ENCODE measurements at places on chromosomes 7 and 10. TPM values are rescaled to one million over a fixed set of nuclear protein-coding genes. Genes with fewer than 3 reads are reported as not detected.

DNA sequence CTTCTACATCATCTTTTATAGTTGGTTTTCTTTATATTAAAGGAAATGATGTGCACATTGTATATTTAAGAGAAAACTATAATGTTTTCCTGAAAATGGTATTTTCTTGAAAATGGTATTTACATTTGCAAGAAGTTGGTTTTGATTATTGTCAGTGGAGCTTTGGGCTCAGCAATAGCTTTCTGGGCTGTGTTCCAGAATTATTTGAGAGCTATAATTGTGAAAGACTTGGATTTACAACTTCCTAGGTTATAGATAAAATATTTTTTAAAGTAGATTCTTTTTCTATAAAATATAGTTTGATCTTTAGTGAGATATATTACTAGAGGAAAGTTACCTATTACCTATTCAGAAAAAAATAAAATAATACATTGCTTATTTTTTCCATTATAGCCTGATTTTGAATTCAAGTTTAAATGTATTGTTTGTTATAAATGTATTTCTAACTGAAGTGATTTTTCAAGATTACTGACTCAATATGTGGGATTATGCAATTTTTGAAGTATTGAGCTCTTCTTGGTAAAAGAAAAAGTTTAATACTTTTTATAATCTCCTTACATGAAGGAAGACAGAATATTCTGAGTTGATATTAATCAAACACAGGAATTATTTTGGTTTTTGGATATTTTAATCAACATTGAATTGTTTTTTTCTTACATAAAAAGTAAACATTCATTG lies 20.2 kb downstream of the GNAI1 start:
- no peak overlapping the region for H3K4me3 ChIP-seq
- peaks cover 27% of the 10 kb centered on the region for H3K4me1 ChIP-seq
- no peak overlapping the region for H3K27ac ChIP-seq
- DNase-seq = no peak

DNA sequence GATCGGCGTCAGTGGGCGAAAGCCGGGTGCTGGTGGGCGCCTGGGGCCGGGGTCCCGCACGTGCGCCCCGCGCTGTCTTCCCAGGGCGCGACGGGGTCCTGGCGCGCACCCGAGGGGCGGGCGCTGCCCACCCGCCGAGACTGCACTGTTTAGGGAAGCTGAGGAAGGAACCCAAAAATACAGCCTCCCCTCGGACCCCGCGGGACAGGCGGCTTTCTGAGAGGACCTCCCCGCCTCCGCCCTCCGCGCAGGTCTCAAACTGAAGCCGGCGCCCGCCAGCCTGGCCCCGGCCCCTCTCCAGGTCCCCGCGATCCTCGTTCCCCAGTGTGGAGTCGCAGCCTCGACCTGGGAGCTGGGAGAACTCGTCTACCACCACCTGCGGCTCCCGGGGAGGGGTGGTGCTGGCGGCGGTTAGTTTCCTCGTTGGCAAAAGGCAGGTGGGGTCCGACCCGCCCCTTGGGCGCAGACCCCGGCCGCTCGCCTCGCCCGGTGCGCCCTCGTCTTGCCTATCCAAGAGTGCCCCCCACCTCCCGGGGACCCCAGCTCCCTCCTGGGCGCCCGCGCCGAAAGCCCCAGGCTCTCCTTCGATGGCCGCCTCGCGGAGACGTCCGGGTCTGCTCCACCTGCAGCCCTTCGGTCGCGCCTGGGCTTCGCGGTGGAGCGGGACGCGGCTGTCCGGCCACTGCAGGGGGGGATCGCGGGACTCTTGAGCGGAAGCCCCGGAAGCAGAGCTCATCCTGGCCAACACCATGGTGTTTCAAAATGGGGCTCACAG lies 1.1 kb downstream of the EGFR start:
- peaks cover 53% of the 10 kb centered on the region for H3K4me1 ChIP-seq
- peak overlapping the region; percentile 85 for H3K27ac ChIP-seq
- peak; percentile 89 for DNase-seq
- peaks cover 9% of the 10 kb centered on the region for H3K36me3 ChIP-seq
- no peaks in the 10 kb centered on the region for H3K27me3 ChIP-seq
- H3K4me3 ChIP-seq = peak overlapping the region; percentile 82

DNA sequence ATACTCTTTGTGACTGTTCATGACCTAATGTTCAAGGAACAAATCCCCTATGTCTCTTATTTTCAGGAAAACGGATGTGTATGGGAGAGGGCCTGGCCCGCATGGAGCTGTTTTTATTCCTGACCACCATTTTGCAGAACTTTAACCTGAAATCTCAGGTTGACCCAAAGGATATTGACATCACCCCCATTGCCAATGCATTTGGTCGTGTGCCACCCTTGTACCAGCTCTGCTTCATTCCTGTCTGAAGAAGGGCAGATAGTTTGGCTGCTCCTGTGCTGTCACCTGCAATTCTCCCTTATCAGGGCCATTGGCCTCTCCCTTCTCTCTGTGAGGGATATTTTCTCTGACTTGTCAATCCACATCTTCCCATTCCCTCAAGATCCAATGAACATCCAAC lies 27.3 kb upstream of the CYP2C19 start:
- no peaks in the 10 kb centered on the region for H3K4me1 ChIP-seq
- no peak overlapping the region for H3K27ac ChIP-seq
- no peak for DNase-seq
- H3K36me3 ChIP-seq = no peaks in the 10 kb centered on the region

DNA sequence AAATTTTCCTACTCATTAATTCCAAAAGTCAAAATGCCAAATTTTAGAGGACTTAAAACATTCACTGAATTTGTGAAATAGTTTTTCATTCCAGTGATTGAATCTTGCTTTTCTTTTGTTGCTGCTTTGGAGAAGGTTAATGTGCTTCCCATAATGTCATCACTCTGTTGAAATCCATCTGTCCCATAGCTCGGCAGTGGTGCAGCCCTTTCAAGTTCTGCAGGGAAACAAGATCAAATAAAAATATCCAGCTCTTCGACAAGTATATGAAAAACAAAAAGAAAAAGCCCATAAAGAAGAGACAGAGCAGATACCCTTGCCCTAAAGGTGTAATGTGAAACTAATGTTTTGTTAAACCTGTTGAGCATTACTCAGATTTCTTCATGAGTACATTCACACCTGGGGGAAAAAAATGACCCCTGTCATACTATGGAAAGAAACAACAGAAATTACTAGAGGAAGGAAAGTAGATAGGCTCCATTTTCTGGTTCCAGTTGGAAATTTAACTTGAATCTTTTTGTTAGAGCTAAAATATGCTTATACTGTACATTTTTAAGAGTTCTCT lies 35.1 kb downstream of the AGR3 start:
- H3K4me3 ChIP-seq = no peak overlapping the region
- no peaks in the 10 kb centered on the region for H3K27me3 ChIP-seq
- H3K4me1 ChIP-seq = peaks cover 9% of the 10 kb centered on the region
- no peak overlapping the region for H3K27ac ChIP-seq
- DNase-seq = no peak
- no peaks in the 10 kb centered on the region for H3K36me3 ChIP-seq

DNA sequence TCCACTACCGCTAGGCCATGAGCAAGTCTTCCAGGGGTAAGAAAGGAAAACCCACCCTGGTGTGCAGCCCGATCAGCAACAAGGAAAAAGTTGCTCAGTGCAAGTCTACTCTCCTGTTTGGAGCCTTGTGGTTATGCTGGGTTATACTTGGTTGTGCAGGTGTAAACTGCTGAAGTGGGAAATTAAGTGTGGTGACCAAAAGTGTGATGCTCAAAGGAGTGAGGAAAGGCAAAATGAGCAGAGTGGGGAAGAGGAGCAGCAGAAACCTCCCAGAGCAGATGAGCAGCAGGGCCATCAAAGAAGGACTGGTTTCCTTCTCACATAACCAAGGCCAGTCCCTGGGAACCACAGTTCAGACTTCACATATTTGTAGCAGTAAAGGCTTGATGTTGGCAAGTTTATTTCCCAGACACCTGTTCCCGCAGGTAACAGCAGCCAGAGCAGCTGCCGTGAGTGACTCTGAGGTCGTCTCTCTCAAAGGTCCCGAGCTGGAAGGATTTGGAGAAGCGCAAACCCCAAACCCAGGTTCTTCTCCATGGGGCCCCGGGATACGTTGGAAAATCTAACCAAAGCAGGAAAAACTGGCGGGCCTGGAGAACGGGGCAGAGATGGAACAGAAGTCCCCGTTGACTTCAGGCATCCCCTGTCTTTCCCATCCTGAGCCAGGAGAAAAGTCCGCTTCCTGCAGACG lies 607 bp upstream of the SMO start:
- no peaks in the 10 kb centered on the region for H3K36me3 ChIP-seq
- H3K4me3 ChIP-seq = peak overlapping the region; percentile 75
- peaks cover 13% of the 10 kb centered on the region for H3K27me3 ChIP-seq
- peak; percentile 89 for DNase-seq
- H3K4me1 ChIP-seq = peaks cover 6% of the 10 kb centered on the region

GRCh38 chr10:29501692-29502091 lies 133.1 kb downstream of the SVIL start:
- peaks cover 8% of the 10 kb centered on the region for H3K4me1 ChIP-seq
- H3K27ac ChIP-seq = peak overlapping the region; percentile 43

Gene RSU1
- 100 TPM for total RNA-seq

Gene SLC25A40
- 11.6 TPM for total RNA-seq

Gene SP8
- total RNA-seq = not detected

Gene GRID2IP
- not detected for total RNA-seq

Data from osteoblast (primary cell).